IPS DF 19.7 (cell line): ENCODE measurements at places on chromosomes 1 and 21.

GRCh38 chr1:231719485-231720183, 93.0 kb downstream of the DISC1 start:
- no peak for DNase-seq

DNA sequence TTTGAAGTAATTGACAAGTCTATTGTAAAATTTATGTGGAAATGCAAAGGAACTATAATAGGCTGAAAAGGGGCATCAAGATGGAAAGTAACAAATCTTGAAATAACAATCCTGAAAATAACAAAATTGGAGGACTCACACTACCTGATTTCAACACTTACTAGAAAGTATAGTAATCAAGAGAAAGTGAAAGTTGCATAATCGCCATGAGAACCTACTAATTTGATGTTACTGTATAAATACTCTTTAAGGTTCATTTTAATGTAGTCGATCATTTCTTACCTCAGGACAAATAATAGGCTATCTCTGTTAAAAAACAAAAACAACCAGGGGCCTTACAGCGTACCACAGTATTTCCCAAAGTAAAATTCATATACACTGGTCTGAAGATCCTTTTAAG, 71.7 kb downstream of the EDEM3 start:
- no peak for DNase-seq

GRCh38 chr1:22955146-22955545, 17.5 kb downstream of the LACTBL1 start:
- DNase-seq = no peak

DNA sequence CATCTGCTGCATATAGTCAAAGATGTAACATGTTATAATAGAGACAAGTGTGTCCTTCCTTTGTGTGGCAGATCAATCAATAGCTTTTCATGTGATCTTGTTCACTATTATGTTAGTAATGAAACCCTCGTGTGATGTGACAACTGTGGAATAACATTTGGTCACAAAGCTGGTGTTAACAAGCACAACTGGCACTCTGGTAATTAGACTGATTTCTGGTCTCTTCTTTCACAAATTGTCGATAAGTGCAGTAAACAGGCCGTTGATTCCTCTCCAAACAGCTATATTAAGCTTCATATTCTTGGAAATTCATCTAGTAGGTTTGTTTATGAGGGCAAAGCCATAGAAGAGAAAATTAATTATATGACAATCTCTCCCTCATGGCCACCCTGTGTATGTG, 616.7 kb upstream of the PTBP2 start:
- DNase-seq = no peak

DNA sequence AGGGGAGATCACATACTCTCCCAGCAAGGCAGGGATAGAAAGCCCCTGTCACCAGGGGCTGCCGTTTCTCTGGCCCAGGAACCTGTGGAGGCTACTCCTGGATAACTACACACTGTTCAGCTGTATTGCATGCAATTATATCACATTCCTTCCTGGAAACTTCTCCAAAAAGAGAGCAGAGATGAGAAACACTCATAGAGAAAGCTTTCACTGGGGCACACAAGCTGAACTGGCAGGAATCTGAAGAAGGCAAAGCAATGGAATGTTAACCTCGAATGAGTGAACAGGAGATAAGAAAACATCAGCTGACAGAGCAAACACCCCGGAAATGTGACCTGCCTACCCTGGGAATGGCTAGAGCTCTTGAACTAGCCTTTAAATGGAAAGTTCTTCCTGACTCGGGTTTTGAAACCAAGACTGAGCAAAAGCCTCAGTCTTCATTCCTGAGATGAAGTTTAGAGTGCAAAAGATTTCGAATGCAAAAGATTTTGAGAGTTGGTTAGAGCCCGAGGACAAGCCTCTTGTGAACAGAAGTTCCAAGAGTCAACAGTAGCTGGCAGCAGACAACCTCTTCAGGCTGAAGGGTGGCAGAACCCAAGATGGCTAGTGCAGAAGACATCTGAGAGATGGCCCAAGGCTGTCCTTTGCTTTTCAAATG, 32.3 kb downstream of the CCN1 start:
- DNase-seq = no peak

DNA sequence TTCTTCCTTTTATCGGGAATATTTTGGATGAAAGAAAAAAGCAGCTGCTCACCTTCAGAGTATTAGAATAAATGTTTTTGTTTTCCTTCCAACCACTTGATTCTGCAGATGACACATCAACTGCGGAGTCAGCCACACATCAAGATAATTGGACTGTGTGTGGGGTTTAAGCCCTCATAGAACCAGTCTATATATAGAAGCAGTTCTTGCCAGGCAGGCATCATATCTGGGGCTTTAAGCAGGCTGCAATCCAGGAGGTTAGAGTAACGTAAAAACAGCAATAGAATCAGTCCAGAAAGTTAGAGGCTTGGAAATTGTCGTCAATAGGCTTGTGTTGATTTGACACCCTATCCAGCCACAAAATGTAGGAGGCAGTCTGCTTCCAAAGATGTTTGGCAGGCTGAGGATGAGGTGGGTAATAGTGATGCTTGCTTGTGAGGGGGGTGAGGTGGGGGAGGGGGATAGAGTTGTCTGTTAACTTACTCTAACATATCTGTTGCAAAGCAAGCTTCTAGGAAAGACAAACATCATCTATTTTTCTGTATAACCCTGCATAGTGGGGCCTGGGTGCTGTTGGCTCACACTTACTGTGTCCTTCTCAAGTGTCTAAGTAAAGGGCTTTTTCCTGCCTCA, 64.8 kb downstream of the PEX14 start:
- DNase-seq = no peak

DNA sequence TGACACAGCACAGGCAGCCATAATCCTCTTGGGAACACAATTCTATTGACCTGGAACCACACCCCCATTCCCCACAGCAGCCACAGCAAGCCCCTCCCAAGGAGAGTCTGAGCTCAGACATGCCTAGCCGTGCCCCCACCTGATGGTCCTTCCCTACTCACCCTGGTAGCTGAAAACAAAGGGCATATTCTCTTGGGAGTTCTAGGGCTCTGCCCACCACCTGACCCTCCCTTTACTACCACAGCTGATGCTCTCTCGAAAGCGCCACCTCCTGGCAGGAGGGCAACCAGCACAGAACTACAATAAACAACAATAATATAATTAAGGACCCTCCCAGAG, 184.8 kb upstream of the COA6 start:
- peak; percentile 70 for DNase-seq

- DNase-seq = no peak
Measured at GRCh38 chr1:206420471-206420870, 49.8 kb upstream of the IKBKE start.

DNA sequence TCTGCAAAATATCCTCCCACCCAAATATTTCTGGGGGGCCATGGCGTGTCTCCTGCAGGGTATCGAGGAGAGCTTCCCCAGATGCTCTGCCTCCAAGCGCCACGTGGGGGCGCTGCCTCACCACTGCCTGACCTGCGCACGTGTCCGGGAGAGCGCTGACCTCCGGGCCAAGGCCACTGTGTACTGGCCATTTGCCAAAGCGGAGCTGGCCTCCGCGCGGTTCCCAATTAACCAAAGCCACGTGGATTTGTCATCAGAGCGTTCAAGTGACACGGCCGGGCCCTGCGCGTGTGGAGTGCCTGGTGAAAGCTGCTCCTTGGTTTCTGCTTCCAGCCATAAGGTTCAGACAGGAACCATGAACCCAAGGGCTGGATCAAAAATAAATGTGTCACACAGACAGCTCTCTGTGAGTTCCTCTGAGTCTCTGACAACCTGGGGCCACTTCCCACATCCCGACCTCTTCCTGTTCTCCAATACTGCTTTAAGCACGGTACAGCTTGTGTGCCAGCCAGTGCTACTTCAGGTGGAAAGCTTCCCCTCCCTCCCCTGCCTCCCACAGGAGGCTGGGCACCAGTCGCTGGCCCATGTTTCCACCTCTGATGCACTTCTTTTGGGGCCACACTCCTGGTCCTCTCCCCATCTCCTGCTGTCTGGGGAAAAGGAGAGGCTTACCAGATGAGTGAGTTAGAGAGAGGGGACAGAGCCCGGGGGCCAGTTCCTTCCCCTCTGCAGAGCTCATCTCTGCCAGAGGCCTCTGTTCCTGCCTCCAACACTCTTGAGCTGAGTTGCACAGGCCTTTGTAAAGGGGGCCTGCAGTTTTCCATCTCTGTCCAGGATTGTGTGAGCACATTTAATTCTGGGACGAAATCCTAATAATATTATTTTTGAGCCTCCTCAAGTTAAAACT, 26.1 kb downstream of the ZP4 start:
- peak; percentile 35 for DNase-seq

DNA sequence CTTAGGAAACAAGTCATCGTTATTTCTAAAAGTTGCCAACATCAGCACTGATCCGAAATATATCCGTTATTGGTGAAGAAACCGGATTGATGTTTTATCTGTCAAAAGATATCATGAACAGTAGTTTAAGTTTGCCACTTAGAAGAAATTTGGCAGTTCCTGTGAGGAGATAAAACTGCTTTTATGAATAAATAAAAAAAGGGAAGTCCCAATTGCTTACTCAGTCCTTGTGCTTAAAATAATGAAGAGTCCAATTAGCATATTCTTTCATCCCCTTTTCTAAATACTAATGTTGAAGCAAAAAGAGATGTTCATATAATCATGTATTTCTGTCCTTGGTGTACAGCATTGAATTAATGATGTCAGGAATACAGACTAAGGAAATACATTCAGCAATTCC, 164.6 kb downstream of the NCAM2 start:
- DNase-seq = no peak

- no peak for DNase-seq
Measured at GRCh38 chr1:1038694-1039093, 18.8 kb downstream of the AGRN start.

- DNase-seq = no peak
Measured at GRCh38 chr1:56359056-56359455, 220.3 kb downstream of the PLPP3 start.

DNA sequence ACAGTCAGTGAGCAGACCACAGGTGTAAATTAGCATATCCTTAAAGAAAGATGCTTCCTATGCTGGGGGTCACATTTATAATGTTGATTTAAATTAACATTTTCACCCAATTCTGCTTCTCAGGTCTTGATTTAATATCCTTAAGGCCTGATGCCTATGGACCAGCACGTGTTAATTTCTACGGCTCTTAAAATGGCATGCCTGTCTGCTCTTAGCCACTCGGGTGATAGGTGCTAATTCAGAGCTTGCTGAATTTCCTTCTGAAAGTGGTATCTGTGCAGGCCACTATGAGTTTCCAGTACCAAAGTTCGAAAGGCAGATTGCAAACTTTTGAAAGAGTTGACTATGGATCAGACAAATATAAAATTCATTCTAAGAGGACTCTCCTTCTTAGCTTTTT, 487.4 kb upstream of the ADGRL2 start:
- no peak for DNase-seq

- no peak for DNase-seq
Measured at GRCh38 chr1:217605390-217605789, 25.5 kb downstream of the GPATCH2 start.

GRCh38 chr1:243731301-243731891, 118.6 kb downstream of the AKT3 start:
- no peak for DNase-seq

GRCh38 chr1:21651214-21652042, 17.7 kb downstream of the RAP1GAP start:
- no peak for DNase-seq

GRCh38 chr1:150225546-150225945, 10.4 kb downstream of the ANP32E start:
- DNase-seq = no peak

DNA sequence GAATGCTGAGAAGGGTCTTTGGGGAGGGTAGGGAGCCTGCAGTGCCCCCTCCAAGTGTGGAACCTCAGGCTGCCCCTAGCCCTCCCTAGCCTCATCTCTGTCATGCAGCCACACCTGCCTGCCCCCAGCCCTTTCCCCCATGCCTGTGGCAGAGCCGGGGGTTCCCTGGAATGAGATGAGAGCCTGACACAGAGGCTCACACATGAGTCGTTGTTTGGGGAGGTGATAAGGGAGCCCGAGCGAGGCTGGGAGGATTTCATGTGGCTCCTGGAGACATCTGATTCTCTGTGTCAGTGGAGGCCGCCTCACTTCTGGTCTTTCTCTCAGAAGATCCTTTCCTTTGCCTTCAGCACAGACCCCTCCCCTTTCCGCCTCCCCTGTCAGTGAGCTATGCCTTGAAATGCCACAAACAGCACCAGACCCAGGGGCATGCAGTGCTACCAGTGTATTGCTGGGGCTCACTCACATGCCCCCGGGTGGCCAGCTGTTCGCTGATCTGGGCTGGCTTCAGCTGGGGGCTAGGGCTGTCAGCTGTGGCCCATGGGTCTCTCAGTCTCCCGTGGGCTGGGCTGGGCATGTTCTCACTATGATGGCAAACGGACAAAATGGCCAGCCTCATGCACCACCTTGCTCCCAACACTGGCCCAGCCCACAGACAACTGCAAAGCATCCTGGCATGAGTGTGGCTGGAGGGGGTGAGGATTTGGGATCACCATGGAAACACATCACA, 102.6 kb downstream of the AJAP1 start:
- no peak for DNase-seq

- no peak for DNase-seq
Measured at GRCh38 chr1:117676615-117677130, 70.8 kb downstream of the TENT5C start.

DNA sequence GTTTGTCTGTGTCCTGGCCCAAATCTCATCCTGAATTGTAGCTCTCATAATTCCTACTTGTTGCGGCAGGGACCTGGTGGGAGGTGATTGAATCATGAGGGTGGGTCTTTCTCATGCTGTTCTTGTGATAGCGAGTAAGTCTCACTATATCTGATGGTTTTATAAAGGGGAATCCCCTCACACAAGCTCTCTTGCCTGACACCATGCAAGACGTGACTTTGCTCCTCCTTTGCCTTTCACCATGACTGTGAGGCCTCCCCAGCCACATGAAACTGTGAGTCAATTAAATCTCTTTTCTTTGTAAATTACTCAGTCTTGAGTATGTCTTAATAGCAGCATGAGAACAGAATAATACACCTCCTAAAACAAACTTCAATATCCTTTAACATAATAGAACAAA, 1065.6 kb downstream of the PLA2G4A start:
- no peak for DNase-seq

- no peak for DNase-seq
Measured at GRCh38 chr21:44834951-44835646, 17.2 kb upstream of the SUMO3 start.

DNA sequence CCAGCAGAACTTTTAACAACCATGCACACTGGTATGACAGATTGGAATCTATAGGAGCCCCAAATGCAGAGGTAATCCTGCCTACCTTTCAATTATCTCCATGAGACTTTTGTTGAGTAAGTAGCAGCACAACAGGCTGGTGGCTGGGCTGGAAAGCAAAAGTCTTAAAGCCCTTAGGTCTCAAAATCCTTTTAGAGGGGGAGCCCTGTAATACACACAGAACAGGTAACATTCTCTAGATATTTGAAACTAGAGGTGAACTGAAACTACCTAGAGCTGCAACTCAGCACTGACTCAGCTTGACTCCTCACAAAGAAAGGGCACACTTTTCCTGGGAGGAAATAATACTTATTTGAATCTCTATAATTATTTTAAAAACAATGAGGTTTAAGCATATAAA, 71.5 kb downstream of the CLCA4 start:
- DNase-seq = no peak

GRCh38 chr1:17451731-17452130, 12.3 kb upstream of the RCC2 start:
- DNase-seq = no peak

- DNase-seq = no peak
Measured at GRCh38 chr1:74811436-74812179, 78.7 kb downstream of the TYW3 start.

- DNase-seq = no peak
Measured at GRCh38 chr1:44714944-44715571, 15.9 kb downstream of the RNU5D-1 start.
